ENCODE measurements at places on chromosomes 6 and 20.

DNA sequence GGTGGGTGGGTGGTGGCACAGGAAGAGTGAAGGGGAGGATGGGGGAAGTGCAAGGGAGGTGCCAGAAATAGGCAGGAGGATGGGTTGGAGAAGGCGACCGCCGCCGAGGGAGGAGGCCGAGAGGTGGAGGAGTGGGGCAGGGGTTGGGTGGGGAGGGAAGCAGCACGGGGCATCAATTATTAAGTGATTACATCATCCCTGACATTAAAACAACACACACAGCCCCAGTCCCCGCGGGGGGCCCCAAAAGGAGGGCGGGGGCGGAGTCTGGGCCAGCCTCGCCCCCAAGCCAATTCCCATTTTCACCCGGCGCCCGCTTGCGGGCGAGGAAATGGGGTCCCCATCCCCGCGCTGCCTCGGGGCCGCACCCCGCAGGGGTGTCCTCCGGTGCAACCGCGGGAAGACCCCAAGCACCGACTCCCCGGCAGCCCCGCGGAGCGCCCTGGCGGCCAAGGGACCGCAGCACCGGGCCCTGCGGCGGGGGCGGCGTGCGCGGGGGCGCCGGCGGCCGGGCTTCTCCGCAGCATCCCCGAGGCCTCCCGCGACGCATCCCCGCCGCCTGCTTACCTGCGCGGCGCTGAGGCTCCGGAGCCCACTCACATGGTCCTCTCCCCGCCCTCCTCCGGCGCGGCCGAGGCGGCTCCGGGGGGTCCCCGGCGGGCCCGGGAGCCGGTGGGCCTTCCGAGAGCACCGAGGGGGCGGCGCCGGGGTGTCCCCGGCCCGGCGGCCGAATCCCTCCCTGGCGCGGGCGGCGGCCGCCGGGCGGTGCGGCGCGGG, 663 bp downstream of the FYN start:
- no peak for DNase-seq

DNA sequence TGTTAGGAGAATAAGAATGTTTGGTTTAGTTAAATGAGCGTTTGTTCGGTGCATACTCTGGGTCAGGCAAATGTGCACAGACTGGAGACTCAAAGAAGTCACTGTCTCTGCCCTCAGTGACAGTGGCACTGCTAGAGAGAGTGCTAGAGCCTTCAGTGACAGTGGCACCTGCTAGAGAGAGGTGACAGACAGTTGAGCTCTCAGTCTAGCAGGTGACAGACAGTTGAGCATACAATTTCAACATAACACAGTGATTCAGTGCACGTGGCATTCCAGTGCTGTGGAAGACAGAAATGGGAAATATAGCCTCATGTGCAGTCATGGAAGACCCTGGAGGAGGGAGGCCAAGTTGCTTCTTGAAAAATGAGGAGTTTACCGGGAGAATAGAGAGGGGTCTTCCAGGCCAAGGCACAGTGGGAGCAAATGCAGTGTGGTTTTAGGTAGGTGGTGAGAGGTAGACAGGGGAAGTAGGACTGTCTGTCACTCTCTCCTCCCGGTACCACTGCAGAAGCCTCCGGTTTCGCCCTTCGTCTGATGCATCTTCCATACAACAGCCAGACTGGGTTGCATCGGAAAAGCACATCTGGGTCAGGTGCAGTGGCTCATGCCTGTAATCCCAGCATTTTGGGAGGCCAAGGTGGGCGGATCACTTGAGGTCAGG, 107.9 kb upstream of the CLDN20 start:
- DNase-seq = peak; percentile 28

- DNase-seq = no peak
Observed at GRCh38 chr20:854601-855000, 21.1 kb downstream of the FAM110A start.

GRCh38 chr20:21228511-21228910, 74.6 kb upstream of the XRN2 start:
- no peak for DNase-seq

- no peak for DNase-seq
Observed at GRCh38 chr6:130132286-130132701, 90.5 kb downstream of the SAMD3 start.
